Tibial nerve (tissue), 4 donors: ENCODE measurements at places on chromosomes 2 and 18. TPM values are rescaled to one million over a fixed set of nuclear protein-coding genes. Genes with fewer than 3 reads are reported as not detected.

GRCh38 chr2:21367421-21367820 is 243.7 kb downstream of the TDRD15 start:
- no peak for DNase-seq

DNA sequence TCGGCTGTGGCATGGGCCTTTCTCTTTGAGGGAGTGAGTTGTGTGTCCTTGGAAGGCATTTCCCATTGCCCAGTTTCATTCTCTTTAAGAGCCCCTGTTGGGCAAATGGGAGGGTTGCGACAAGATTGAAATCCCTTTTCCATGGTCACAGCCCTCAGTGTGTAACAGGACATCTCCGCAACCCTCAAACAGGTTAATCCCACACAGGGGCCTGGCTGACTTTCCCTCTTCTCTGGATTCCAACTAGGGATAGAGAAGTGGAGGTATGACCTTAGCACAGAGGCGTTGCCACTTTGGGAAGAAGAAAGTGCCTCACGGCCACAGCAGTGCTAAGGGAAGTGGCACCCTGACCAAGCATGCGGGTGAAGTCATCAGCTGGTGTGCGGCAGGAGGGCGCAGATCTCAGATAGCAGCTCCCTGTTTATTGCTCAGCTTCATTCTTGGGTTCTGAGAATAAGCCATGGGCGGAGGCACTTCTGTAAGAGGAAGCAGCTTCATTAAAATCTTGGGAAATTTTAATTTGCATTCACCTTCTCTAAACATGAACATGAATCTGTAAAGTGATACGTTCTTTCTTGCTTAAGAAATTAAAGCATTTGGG is 256.5 kb downstream of the GBX2 start:
- DNase-seq: no peak

- no peak for DNase-seq
Measured at GRCh38 chr2:182031956-182032355, 46.3 kb downstream of the PPP1R1C start.

GRCh38 chr2:157327200-157327599 is 1.6 kb upstream of the ERMN start:
- DNase-seq: no peak

DNA sequence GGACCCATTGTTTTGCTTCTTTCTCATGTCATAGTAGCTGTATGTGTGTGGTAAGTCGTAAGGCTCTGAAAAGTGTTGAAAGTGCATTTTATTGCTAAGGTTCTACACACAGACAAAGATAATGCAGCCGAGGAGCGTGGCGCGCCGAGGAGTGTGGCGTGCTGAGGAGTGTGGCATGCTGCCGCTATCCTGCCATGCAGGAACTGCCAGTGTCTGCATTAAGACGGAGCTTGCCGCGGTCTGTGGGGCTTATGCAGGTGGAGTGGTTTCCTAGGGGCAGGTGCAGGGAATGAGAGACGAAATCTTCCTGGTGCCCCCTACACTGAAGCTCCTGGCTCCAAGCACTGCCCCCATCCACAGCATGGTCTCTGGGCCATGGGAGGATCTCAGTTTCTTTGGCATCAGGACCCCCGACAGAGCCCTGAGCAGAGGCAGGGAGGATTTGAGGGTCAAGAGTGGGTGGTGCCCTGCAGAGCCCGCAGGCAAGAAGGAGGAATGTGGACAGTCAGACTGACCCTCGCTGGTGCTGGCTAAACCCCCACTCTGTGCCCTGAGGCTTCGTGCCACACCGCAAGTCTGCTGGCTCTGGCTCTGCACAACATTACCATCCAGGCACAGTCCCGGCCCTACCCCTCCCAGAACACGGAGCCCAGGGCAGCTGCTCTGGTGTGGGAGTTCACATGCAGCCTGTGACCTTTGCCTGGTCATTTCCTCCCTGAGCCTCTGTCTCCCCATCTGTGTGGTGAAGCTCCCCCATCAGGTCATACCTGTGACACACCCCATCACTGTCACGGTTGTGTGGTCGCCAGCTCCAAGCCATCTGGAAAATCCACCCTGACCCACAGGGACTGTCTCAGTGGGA is 3.2 kb downstream of the SNED1 start:
- peak; percentile 3 for DNase-seq

DNA sequence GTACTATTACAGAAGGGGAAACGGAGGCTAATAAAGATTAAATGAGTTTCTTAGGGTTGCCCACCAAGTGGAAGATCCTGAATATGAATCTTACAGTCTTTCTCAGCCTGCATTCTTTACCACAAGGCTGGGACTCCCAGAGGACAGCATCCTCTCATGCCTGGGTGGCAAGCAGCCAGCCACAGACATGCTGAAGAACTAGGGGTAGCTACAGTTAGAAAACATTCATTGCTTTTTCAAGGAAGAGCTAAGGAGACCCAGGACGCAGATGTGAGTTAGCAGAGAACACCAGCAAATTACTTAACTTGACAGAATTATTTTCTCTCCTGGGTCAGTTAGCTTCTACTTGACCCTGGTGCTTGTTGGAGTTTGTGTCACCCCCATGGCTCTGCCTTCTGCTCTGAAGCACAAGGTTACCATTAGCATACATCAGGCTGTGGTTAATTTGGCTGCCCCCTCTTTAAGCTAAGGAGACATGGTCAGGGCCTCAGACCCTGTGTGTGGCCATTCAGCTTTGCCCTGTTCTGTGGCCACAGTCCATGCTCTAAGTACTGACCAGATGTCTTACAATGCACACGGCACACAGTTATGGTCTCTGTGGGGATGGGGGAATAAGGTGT is 132.3 kb upstream of the TNP1 start:
- no peak for DNase-seq

- DNase-seq: no peak
Measured at GRCh38 chr2:215171796-215172195, 33.4 kb upstream of the ABCA12 start.

SPATA3 gene
- not detected for total RNA-seq

DNA sequence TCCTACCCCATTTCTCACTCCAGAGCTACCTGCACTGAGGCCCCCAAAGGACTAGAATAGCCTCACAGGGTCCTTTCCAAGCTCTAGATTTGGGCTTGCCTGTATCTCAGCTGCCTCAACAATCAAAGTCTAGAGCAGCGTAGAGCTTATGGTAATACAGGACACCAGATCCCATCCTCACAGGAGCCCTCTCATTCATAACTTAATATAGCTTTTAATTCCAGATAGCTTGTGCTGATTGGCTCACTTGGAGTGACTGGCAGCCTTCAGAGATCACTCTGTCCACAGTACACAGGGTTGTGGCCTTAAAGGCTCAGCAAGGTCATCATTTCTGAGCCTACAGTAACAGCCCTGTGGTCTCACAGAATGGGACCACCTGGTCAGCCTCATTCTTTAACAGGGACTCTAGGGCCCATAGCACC is 51.4 kb downstream of the ZFP36L2 start:
- DNase-seq: no peak

APOB gene
- total RNA-seq: 2.1 TPM

- DNase-seq: no peak
Measured at GRCh38 chr2:112143150-112143549, 5.0 kb downstream of the FBLN7 start.

RASGRP3 gene
- total RNA-seq: 2.4 TPM

GRCh38 chr2:208318127-208318526 is 52.1 kb downstream of the PIKFYVE start:
- DNase-seq: no peak

NYAP2 gene
- total RNA-seq: under 0.01 TPM

CNTNAP5 gene
- total RNA-seq: not detected

GRCh38 chr2:238797537-238797936 is 50.3 kb upstream of the TWIST2 start:
- no peak for DNase-seq

DNA sequence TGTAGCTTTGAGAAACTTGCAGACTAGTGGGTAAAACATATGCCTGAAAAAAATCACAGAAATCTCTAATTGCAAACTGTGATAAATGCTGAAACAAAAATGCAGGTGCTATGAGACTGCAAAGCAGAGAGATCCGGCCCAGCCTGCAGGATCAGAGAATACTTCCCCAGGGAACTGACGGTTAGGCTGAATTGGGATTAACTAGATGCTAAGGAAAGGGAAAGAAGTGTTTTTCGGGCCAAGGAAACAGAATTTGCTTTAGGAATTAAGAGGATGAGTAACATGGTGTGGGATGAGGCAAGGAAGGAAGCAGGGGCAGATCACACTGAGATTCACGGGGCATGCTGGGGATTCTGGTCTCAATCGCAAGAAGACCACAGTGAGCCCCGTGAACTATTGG is 71.5 kb downstream of the OSBPL6 start:
- no peak for DNase-seq

GRCh38 chr2:68909793-68910674 is 38.8 kb upstream of the BMP10 start:
- DNase-seq: peak; percentile 92
